ENCODE measurements at places on chromosomes 11 and 22.

- no peak for DNase-seq
These were observed 258.0 kb downstream of the TENM4 start for GRCh38 chr11:79182794-79183193.

DNA sequence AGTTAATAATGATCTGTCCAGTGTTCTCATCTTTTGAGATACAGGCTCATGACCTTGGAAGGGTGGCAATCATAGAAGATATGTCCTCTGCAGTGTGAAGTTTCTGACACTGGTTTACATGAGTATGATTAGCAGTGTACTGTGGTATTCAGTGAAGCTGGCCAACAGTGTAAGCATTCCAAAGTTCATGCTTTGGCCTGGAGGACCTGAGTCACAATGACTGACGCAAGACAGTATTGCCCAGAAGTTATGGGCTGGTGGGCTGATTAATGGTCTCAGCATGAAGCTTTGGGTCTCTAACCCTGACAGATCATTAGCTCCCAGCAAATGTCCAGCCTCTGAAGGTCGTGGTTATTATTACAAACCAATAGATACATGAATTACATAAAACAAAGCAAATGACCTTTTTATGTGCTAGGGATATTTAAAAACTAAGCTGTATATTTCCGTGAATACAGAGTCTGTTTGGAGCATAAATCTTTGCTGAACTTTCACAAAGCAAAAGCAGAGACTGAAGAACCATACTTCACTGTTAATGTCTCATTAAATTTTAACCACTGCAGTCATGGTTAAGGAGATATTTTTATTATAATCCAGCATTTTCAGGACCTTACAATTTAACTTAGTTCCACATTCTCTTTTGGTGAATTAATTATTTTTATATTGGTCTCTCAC is 28.3 kb upstream of the USP47 start:
- no peak for DNase-seq

- DNase-seq: no peak
These were observed 38.8 kb downstream of the ADAMTS15 start for GRCh38 chr11:130486987-130487923.

DNA sequence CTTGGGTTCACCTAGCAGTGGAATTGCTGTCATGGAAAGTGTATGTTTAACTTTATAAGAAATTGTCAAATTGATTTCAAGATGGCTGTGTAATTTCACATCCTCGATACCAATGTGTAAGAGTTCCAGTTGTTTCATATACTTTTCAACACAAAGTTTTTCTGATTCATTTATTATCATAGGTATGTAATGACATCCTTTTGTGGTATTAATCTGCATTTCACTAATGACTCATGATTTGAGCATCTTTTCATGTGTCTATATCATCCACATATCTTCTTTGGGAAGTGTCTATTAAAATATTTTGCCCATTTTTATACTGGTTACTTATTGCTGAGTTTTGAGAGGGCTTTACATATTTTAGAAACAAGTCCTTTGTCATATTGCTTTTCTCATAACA is 17.0 kb upstream of the GLYATL1B start:
- DNase-seq: no peak

DNA sequence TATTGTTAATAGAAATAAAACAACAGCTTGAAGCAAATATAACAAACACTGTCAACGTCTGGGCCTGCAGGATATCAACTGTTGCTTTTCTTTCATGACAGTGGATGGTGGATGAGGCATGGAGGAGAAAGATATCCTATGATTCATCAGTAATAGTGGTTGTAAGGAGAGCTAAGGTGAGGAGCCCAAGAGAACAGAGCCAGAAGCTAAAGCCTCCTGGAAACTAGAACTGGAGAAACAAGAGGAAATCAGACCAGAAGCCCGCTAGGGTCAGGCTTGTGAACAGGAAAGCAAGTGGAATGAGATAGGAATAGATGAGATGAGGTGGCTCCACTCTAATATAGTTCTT is 37.7 kb upstream of the MMP12 start:
- DNase-seq: no peak

DNA sequence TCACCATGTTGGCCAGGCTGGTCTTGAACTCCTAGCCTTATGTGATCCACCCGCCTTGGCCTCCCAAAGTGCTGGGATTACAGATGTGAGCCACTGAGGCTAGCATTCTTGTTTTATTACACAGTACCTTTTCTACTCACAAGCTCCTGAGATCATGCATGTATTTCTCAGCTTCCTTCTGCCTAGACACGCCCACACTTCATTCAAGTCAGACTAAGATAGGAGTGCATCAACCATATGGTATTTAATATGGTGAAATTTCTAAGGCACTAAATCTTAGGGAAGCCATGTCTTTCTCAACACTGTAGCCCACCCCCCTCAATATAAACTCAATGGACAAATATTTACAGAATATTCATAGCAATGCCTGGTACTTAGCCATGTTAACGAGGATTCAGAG is 62.1 kb downstream of the SLC25A17 start:
- no peak for DNase-seq

GRCh38 chr22:46069521-46070214 is 80.7 kb upstream of the PPARA start:
- DNase-seq: peak; percentile 94
